ENCODE measurements at places on chromosomes 12 and 14.

DNA sequence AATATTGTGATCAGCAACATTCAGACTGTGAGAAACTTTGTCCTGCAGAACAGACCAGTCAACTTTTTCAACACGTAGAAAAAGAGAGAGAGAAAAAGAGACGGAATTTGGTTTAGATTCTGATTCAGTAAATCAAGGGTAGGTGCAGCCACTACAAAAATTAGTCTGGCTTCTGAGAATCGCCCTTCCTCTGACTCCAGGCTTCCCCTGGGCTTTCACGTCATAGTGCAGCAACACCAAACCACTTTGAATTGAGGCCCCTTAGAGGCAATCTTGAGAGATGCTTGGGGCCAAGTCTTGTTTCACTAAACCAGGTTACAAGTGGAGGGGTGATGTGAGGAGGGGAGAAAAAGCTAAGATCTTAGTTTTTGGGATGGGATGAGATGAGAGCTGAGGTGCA lies 37.5 kb upstream of the PTGR2 start:
- DNase-seq: no peak

- no peak for DNase-seq
Measured at GRCh38 chr14:28765169-28765830, 1.3 kb upstream of the FOXG1 start.

DNA sequence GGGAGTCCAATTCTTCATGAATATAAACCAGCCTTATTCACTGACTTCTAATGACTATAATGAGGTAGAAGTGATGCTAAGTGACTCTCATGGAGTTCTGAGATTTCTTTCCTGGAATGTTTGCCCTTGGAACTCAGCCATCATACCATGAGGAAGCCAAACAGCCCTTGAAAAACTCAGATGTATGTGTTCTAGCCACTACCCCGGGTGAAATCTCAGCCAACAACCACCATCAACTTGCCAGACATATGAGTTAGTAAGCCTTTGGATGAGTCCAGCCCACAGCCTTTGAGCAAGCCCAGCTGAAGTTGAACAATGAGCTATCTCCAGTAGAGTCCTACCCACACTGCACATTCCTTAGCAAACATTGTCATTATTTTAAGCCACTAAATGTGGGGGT lies 149.5 kb downstream of the SLC6A15 start:
- DNase-seq: peak; percentile 21

GRCh38 chr14:90626550-90626949 lies 189.7 kb downstream of the TTC7B start:
- DNase-seq: no peak

- peak; percentile 80 for DNase-seq
Measured at GRCh38 chr12:74780182-74780849, 242.7 kb downstream of the ATXN7L3B start.

DNA sequence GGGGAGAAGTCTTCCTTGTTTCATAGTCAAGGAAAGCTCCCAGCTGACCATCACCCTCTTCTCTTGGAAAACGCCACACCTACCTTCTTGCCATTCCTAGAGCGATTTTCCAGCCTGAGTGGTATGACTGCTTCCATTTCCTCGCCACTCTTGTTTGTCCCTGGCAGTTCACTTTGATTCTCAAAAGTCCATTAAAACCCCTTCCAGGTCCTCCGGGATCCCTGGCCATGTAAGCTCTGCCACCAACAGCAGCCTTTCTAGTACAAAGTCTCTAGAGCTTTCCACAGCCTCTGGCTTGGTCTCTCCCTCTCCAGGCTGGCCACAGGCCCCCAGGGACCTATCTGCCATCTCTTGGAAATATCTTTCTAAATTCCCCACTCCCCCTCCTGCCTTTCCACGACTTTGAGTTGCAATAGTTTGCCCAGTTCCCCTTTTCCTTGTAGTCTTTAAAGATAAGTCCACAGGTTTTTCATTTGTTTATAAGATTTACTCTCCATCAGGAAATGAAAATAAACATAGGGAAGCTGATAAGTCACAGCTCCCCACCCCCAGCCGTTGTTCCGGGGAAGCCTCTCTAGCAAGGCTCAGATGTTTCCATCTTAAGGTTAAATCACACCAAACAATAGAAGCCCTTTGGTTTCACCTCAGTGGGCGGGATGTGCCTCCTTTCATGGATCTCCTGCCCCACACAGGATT lies 42.9 kb upstream of the SINHCAF start:
- no peak for DNase-seq

DNA sequence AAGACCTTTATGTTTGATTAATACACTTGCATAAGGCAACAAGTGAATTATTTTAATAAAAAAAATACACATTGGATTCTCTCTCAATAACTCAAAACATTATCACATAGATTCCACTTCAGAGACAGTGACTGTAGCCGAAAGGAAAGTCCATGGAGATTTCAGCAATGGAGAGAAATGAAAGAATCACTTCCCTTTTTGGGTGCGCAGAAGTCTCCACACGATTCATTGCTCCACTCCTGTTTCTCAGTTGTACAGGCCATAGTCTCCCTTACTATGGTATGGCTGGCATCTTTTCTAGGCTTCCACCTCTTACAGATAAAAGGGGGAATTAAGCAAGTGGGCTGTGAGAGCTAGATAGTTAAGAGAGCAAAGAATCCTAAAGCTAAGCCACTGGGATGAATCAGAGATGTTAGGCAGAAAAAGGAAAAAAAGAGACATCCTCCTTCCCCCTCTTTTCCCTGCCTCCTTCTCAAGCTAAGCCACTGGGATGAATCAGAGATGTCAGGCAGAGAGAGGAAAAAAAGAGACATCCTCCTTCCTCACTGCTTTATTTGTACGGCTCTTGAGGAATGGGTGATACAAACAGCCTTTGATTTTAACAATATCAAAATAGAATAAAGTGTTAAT lies 16.3 kb downstream of the ST8SIA1 start:
- no peak for DNase-seq

DNA sequence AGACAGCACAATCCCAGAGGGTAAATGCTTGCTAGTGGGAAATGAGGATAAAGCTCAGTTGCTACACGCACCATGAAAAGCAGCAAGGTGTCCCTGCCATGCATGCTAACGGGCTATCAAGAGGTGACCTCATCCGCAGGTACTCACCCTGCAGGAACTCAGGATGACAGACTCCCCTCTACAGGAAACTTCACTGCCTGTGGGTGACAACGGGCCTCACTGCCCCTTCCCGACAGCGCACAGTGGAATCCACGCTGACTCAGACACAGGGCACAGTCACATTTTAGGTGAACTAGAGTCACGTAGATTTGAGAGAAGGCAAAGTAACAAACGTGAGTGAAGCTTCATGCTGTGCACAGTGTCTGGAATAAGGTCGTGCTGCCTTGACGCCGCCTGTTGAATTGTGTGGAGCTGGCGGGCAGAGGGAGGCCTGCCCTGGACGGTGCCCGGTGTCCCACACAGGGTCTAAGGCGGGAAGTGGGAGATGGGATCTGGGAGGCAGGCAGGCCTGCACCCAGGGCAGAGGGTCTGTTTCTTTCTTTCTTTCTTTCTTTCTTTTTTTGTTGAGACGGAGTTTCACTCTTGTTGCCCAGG lies 331.8 kb downstream of the TMEM132D start:
- no peak for DNase-seq

GRCh38 chr12:89343127-89343526 lies 9.2 kb downstream of the DUSP6 start:
- peak; percentile 16 for DNase-seq

DNA sequence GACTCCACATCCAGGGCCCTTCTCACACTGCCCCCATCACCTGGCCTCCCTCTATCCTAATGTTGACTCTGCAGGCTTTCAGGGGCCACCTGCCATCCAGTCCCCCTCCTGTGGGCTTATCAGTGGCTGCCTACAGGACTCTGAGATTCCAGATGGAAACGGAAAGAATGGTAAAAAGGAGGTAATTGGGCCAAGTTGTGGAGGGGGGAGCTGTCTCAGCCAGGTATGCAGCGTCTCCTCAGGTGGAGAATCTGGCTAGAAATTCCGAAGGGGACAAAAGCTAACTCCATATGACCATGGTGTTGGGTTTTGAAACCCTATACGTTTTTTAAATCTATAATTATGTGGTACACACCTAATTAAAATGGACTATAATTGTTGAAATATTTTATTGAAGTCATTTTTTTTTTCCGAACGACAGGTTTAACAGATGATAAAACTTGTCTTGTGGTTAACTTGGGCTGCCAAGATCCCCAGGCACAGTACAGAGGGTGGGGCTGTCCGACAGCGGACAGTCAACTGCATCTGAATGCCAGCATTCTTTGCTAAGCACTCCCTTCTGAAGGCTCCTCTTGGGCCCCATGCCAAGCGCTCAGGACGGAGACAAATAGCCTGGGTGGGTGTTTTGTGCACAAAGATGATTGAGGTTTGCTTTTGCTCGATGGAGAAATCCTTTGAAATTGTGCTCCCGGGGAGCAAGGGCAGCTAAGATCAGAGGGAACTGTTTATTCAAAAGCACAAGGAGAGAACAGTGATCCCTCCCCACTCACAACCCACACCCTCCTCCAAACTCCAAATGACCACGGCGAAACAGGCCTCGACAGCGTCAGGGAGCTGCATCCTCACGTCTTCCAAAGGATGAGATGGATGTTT lies 365.6 kb downstream of the BCL11B start:
- DNase-seq: no peak

DNA sequence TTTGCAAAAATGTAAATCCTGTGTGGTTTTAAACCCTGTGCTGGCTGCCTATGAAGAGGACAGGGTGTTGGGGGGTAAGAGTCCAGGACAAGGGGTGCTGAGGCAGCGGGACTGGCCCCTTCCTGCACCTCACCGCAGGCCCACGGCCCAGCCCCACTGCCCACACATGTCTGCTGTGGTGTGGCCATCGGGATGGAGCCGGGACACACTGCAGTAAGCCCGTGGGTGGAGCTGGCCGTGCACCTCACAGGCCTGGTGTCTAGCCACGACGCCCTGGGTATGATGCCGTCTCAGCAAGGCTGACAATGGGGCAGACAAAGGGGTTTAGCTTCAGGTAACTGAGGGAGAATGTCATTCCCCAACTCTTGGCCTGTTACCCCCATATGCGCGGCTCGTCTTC lies 19.6 kb downstream of the AMN start:
- no peak for DNase-seq

DNA sequence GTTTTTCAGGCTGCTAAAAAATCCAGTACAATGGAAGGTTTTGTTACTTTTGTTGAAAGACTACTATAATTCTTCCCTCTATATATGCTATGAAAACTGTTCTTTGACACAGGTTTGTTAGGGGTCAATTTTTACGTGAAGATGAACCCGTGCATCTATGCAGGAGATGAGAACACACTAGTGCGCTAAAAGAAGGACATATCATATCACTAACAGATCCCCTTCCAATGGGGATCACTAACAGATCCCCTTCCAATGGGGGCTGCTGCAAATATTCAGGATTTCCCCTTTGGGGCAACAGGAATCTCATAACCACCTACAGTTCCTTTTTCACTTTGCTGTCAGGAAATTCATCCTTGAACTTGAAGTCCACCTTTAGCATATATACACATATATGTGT lies 75.1 kb downstream of the CLMN start:
- no peak for DNase-seq

DNA sequence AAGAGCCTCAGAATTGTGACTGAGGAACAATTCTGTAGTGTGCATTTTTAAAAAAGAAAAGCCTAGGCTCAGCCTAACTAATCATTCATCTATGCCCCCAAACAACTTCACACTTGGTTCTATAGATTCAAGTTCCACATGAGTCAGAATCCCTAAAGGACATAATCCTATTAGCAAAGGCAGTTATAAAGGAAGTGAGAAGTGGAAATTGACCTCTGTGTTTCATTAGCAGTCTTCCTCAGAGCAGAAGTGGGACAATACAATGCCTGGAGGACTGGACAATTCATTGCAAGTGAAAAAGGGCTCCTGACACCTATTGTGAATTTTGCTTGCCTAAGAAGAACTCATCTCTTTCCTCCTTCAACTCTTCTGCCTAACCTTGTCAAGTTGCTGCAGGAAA lies 222.3 kb downstream of the PTPRO start:
- DNase-seq: no peak

GRCh38 chr12:78240827-78241226 lies 410.1 kb downstream of the NAV3 start:
- no peak for DNase-seq

DNA sequence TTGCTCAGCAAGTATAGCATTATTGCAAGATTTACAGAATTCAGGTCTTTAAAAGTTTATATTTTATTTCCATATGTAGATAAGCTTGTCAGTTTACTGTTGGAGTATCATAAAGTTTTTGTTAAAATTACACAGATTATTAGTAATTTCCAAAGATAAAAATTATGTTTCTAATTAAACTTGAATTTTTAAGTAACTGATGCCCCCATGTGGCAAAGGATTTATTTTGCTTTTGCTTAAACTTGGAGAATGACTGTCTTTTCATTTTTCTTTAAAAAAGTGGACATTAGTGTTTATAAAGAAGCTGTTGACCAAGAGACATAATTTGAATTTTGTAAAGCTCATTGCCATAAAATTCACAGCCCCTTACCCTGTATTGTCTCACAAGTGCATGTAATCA lies 45.8 kb downstream of the ETNK1 start:
- peak; percentile 56 for DNase-seq

Data from adipocyte (in vitro differentiated cells).